Upper lobe of left lung (tissue), 6 donors: ENCODE measurements at places on chromosomes 5 and 9. TPM values are rescaled to one million over a fixed set of nuclear protein-coding genes. Genes with fewer than 3 reads are reported as not detected.

- DNase-seq = no peak
These were observed 3.9 kb upstream of the RABL6 start for GRCh38 chr9:136803551-136804508.

DNA sequence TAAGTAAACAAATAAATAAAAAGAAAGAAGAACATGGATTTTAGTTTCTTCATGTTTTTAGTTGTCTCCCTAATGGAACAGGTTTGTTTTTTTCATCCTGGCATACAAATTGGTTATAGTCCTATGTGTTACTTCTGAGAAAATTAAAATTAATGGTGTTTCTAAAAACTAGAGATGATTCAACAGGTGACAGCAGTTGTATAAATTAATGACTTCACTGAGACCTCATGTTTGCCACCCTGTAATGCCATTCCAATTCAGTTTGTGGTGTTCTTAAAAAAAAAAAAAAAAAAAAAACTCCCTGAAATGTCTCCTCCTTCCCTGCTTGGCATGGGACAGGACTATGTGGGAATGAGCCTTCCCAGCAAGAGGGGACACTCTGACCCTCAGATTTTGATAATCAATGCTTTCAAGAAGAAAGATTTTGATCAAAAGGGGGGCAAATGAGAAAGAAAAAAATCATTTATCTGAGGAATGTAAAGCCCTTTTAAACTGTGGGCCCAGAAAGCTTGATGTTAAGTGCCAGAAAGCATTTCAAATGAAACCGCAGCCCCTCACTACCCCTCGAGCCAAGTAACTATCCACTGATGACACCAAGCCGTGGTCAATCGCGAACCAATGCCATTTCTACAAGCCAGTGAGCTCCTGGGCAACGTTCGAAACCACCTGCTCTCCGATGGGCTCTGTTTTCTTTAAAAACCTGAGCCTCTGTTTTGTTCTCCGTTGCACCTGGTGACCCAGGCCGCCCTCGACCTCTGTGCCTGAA lies 941 bp downstream of the EXD3 start:
- DNase-seq = no peak

- peak; percentile 59 for DNase-seq
These were observed 99.9 kb downstream of the ANKRD18B start for GRCh38 chr9:33623658-33624586.

- no peak for DNase-seq
These were observed 70.3 kb upstream of the SAP30L start for GRCh38 chr5:154375329-154376008.

- DNase-seq = no peak
These were observed 7.2 kb downstream of the TBCA start for GRCh38 chr5:77768978-77769377.

DNA sequence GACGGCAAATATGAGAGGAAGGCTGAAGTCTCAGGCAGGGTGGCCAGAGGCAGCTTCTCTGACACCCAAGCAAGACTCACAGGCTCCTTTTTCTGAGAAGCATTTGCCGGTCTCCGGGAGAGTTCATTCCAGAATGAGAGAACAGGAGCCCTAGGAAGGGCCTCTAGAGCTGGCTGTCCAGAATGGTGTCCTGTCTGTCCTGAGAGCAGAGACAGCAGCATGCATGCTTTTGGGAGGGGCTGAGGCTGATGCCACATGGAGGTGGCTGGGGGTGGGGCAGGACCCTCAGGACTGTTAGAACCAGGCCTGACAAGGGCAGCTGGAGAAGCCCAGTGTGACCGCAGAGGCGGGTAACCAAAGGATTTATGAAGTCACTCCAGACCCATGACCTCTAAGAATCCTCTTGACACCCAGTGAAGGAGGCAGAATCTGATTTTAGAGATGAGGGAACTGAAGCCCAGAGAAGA lies 60.0 kb downstream of the SHB start:
- no peak for DNase-seq

- DNase-seq = no peak
These were observed 136.0 kb upstream of the NREP start for GRCh38 chr5:111892949-111893348.

- no peak for DNase-seq
These were observed 16.2 kb downstream of the RAD1 start for GRCh38 chr5:34899066-34899465.

DNA sequence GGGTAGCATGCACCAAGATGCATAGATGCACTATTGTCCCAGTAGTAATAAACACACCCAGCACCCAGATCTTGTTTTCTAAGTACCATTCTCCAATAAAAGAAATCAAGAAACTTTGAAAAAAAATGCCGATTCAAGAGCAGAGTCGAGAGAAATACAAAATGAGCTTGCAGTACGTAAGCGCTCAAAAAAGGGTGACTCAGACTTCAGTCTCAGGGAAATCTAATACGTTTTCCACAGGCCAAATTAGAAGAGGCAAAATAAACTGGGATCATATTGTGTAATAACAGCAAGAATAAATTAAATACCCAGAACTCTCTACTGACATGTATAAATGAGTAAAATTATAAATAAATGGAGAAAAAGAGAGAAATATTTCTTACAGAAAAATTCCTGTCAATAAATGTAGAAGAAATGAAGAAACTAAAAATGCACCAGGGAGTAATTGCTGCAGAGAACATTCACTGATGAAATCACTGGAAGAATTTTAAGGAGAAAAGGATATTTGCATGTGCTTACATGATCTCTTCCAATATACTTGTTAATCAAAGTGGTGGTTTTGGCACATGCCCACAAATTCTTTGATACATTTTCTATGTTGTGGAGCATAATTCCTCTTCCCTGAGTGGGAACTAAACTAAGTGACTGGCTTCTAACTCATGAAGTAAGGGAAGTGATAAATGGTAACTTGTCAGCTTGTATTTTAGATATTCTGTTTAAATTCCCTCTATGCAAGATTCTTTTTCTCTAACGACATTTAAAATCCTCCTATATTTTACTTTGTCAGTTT lies 567.6 kb upstream of the ADAMTS16 start:
- no peak for DNase-seq

GRCh38 chr5:67238191-67238590 lies 41.6 kb upstream of the CD180 start:
- no peak for DNase-seq

- no peak for DNase-seq
These were observed 10.1 kb upstream of the EFNA5 start for GRCh38 chr5:107680799-107681198.

GRCh38 chr9:18448101-18448500 lies 25.9 kb upstream of the ADAMTSL1 start:
- no peak for DNase-seq

- no peak for DNase-seq
These were observed 165.2 kb downstream of the TMEM38B start for GRCh38 chr9:105859428-105860091.

DNA sequence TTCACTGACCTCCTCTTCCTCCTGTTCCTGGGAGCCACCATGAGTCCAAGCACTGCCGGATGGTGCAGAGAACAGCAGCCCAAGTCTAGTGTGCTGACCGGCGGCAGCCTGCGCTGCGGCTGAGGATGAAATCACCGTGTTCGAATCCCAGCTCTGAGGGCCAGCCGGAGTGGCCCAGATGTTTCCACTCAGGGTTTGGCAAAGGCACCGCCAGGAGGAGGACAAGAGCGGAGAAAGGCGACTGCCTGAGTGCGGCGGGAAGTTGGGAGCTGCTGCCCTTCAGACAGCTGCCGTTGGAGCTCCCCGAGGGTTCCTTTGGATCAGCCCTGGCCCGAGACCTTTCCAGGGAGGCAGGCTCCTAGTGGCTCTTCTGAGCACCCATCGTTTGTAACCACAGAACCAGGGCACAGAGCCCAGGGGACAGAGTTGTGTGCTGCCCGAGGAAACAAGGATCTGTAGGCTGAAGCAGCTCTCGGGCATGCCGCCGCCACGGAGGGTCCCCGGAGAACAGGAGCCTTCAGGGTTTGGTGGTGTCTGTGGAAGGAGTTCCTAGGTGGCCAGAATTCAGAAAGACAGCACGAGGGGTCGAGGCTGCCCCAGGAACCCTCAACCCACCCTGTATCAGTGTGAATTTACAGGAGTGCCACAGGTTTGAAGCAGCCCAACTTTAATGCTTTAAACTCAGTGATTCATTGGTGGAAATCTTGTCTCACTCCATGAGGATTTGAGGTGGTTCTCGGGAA lies 115.6 kb upstream of the COL5A1 start:
- DNase-seq = no peak

GRCh38 chr9:100698945-100699344 lies 121.1 kb downstream of the CAVIN4 start:
- no peak for DNase-seq

GRCh38 chr5:111635916-111636570 lies 121.0 kb downstream of the NREP start:
- DNase-seq = no peak

GRCh38 chr9:20262611-20263010 lies 359.7 kb downstream of the MLLT3 start:
- DNase-seq = no peak

DNA sequence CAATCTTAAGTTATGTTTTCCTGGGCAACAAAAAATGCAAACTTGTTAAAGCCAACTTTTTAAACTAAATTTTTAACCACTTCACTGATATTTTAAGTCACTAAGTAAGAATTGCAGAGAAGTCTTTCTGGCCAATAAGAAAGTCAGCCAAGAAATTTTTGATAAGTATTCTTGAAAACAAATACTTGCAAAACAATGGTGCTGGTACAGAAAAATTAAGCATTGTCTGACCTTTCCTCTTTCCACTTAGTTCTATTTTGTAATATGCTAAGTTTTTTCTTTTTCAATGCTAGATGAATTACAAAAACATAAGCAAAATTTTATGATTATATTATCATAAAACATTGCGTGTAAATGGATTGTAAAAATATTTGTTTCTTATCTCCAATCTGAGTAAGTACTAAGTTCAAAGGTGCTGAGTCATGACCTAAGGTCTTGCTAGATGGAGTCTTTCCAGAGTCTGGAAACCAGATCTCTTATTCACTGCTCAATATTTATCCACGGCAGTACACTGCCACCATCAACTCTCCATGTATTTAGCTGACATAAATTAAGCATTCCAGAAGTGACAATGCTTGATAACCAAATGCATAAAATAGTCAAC lies 139.7 kb downstream of the MEF2C start:
- DNase-seq = no peak

GRCh38 chr9:101398930-101399642 lies 435 bp downstream of the ZNF189 start:
- DNase-seq = no peak

DNA sequence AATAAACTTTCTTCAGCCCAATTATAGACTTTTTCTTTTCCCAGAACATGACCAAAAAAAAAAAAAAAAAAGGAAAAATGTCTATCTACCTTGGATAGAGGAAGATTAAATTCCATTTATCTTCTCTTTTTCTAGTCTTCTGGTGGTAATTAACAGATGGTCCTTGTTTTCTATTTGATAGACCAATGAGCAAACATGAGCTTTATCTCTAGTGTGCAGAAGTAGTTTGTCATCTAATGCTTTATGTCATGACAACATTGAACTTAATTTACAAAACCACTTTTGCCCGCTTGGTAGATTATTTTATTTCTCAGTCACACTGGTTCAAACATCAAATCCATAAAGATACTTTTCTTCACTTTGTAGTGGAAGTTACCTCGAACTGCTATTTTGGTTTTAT lies 69.5 kb upstream of the ELL2 start:
- no peak for DNase-seq

DNA sequence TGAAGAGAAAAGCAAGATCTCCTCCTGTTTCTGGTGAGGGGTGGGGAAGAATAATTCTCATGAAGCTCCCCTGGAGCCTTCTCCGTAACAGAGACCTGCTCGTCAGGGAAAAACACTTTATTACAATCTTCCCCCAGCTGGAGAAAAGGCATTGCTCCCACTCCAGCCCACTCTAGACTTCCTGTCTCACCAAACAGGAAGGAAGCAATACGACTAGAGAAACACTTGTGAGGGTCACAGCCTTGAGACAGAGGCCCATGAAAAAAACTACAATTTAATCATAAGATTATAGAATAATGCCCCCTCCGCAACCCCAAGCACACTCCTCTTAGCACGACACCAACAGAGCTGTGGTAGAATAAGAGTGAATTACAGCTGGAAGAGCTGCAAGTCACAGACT lies 197.2 kb upstream of the S1PR3 start:
- DNase-seq = no peak

DNA sequence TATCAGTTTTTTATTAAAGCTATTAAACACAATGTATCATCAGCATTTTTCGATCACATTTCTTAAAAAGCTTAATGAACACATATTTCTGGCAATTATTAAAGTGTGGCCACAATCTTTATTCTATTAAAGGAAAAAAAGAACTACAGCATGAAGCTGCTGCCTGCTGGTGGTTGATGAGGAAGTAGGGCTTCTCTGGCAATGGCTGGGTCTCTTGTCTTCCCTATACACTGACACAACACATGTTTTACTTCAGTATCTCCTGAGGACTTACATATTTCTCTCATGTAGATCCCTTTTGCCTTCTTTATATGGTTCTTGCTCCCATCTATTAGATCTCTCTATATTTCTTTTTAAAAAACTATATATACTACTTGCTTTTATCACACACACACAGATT lies 590.7 kb downstream of the RAB3C start:
- no peak for DNase-seq

DNA sequence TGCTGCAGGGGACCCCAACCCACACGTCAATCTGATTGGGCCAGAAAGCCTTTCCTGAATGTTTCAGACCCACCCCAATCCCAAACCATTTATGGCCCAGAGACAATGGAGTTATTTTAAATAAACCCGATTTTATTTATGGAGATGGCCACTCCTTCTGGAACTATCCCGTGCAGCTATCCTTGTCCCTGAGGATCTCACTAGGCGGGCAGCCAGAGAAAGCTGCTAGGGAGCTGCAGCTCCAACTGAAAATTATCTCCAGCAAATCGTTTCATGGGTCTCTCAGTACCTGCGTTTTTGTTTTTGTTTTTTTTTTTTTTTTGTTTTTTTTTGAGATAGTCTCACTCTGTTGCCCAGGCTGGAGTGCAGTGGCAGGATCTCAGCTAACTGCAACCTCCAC lies 23.0 kb downstream of the C1QTNF2 start:
- DNase-seq = no peak

GRCh38 chr5:33973271-33973670 lies 11.2 kb downstream of the SLC45A2 start:
- DNase-seq = no peak

DNA sequence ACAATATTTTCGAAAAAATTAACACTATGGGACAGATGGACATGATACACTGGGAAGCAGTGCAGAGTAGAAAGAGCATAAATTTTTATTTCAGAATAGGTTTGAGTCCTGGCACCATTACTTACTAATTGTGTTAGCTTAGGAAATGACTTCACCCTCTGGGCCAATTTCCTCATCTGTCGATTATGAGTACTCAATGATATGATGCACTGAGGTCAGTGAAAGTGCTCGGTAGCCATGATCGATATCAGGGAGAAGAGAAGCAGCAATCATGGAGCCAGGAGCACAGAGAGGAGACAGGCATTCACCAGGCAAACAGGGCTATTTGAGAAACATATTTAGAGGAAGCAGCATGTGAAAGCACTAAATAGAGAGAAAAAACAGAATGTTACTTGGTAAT lies 29.4 kb downstream of the NR6A1 start:
- no peak for DNase-seq

The TMEM174 gene
- total RNA-seq = not detected

The PCDH1 gene
- 41.3 TPM for total RNA-seq

The CARTPT gene
- not detected for total RNA-seq

The KIF4B gene
- total RNA-seq = 0.30 TPM

The RECK gene
- 8.4 TPM for total RNA-seq

The TMEM245 gene
- 203 TPM for total RNA-seq

The HACD4 gene
- 12.6 TPM for total RNA-seq

The PCDHB12 gene
- total RNA-seq = 1.8 TPM

The PCSK1 gene
- total RNA-seq = 0.24 TPM

The TLX3 gene
- not detected for total RNA-seq

The SLC34A1 gene
- not detected for total RNA-seq
